Gastrocnemius medialis (tissue), 4 donors: ENCODE measurements at places on chromosomes 1 and 21. TPM values are rescaled to one million over a fixed set of nuclear protein-coding genes. Genes with fewer than 3 reads are reported as not detected.

GRCh38 chr21:41597811-41598231 is 89.9 kb upstream of the TMPRSS2 start:
- no peak for DNase-seq

DNA sequence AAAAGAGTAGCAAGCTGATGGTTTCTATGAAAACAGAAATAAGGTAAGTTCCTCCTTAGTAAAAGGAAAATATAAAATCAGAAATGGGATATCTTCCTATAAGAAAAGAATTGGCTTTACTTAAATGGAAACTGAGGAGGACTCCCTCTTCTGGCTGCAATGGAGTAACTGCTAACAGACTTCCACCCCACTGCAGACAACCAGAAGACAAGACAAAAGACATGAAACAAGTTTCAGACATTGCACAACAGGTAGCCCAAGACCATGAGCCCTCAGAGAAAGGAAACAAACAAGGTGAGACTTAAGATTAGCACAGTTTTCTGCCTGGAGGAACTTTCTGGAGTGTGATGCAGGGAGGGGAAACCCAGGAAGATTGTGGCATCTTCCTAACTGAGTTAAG is 17.0 kb upstream of the OLFML2B start:
- no peak for DNase-seq

GRCh38 chr1:227796359-227796915 is 19.0 kb upstream of the PRSS38 start:
- DNase-seq: no peak

- no peak for DNase-seq
Observed at GRCh38 chr1:211797994-211798393, 32.6 kb downstream of the LPGAT1 start.

GRCh38 chr1:113488576-113489177 is 98.4 kb downstream of the MAGI3 start:
- DNase-seq: no peak

NCMAP gene
- total RNA-seq: not detected

PLA2G4A gene
- total RNA-seq: 0.95 TPM

GRCh38 chr1:160911441-160911840 is 26.5 kb upstream of the ITLN1 start:
- no peak for DNase-seq

OR2L8 gene
- not detected for total RNA-seq

GRCh38 chr1:56666112-56666608 is 21.0 kb downstream of the PRKAA2 start:
- no peak for DNase-seq

DNA sequence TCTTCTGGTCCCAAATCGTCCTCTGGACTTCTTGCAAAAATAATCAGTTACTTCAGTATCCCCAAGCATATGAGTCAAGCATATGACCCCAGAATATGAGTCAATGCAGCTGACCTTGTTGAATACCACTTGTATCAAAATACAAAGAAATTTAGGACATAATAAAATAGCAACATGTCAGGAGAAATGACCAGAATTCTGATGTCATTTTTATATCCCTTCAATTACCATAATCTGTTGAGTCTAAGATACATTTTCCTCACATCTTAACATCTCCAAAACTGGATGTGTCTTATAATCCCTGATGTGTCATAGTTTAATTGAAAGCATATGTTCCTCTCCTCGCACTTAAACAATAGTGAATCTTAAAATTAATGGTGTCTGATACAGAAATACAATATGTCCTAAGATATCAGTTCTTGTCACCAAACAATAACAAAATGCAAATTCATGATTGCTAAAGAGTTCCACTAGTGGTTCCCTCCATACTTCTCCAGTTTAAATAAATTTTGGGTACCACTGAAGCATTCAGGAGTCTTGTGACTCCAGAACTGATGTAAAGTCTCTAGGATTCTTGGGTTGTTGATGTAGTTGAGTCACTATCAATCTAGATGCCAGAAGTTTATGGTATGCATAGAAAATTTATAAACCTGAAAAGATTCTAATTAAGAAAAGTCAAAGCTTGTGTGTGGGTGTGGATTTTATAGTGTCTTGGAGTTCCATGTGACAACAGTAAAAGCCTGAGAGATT is 41.8 kb downstream of the KIFAP3 start:
- no peak for DNase-seq

DNA sequence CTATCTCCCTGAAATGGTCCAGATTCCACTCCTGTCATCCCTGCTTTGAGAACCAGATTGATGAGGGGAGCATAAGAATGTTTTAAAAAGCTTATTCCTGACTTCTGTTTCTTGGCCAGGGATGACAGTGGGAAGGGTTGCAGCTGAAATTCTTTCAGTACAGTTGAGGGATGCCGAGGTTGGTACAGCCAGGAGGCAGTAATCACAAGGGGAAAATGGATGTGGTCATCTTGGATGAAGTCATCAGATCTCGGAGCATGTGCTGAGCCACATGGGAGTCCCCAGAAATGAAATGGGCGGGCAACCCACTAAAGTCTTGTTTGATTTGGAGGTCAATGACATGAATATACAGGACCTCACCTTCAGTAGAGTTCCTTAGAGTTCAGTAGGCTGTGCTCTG is 18.7 kb upstream of the PLA2G2E start:
- DNase-seq: no peak

- no peak for DNase-seq
Observed at GRCh38 chr1:40944326-40944725, 35.2 kb upstream of the CTPS1 start.

TLCD4 gene
- 10.3 TPM for total RNA-seq

- no peak for DNase-seq
Observed at GRCh38 chr21:15567191-15567590, 162.6 kb upstream of the USP25 start.

TRIM46 gene
- total RNA-seq: not detected

DNA sequence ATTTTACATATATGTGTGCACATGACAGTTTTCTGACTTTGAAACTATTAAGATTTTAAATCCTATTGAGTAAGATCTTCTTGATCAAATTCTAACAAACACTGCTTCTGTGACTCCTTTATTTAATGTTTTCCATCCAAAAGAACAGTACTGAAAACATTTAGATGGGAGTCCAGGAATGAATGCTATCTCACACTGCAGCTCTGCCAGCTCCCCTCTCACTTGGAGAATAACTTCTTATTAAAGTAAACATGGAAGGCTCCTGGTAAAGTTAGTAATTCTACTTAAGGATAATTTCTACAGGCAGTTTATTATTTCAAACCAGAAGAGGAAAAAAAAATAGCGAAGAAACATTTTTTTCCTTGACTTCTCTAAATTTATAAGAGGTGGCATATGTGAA is 349.1 kb downstream of the DPYD start:
- DNase-seq: no peak
